ENCODE measurements at places on chromosomes 2 and 18.

GRCh38 chr2:80078290-80079036 lies 226.1 kb downstream of the LRRTM1 start:
- no peak for DNase-seq

DNA sequence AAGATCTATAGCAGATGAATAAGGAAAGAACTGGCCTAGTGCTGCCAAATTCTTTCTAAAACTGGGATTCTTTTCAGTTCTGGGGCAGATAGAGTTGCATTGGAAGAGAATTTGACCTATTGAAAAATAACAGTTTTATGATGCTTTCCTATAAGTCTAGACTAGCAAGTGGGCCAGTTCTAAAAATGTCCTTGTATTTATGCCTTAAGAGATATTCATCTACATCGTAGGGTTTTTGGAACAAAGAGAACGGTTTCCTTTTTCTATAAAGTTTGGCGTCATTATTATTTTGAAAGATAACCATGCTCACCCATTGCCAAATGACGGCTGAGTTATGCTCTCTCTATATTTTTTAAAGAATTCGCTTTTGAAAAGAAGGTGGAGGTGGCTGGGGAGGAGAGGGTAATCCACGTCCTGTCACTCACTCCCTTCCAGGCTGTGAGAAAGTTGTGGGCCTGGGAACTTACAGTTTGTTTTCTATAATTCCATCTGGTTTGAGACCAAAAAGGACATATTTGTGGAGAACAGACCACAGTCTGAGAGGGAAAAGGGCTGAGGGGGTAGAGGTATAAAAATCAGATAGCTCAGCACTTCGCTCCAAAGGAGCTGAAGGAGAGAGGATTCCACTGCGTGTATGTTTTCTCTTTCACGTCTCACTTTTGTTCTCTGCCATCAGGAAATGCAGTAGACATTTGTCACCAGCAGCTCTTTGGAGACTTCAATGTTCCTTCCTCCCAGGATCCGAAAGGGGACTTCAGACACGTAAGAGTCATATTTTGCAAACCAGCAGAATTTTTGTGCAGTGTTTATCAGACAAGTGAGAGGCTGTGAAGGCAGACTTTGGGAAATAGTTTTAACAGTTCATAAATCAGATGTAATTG lies 281.9 kb upstream of the FN1 start:
- no peak for DNase-seq

- no peak for DNase-seq
Measured at GRCh38 chr18:78875778-78876650, 103.6 kb upstream of the SALL3 start.

DNA sequence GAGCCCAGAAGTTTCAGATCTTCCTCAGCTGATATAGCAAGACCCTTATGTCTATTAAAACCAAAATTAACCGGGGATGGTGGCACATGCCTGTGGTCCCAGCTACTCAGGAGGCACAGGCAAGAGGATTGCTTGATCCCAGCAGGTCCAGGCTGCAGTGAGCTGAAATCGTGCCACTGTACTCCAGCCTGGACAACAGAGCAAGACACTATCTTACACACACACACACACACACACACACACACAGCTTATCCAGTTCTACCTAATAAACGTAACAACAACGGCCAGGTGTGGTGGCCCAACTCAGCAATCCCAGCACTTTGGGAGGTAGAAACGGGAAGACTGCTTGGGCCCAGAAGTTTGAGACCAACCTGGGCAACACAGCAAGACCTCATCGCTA lies 7.5 kb downstream of the LPIN2 start:
- no peak for DNase-seq

DNA sequence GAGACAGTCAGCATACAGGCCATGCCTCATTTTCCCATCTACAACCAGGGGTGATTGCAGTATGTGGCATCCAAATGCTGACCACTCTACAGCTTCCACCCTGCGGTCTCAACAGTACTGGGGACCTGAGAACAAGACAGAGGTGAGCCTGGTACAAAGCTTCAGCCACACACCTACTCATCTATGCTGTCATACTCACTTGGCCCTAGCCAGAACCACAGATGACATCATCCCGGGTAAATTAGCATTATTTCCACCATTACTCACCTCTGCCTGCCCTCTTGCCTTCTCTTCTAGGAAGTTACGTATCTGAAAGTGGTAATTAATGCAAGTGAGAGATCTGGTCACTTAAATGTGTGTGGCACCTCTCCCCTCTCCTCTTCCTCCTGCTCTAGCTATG lies 208.2 kb upstream of the ARL4C start:
- no peak for DNase-seq

DNA sequence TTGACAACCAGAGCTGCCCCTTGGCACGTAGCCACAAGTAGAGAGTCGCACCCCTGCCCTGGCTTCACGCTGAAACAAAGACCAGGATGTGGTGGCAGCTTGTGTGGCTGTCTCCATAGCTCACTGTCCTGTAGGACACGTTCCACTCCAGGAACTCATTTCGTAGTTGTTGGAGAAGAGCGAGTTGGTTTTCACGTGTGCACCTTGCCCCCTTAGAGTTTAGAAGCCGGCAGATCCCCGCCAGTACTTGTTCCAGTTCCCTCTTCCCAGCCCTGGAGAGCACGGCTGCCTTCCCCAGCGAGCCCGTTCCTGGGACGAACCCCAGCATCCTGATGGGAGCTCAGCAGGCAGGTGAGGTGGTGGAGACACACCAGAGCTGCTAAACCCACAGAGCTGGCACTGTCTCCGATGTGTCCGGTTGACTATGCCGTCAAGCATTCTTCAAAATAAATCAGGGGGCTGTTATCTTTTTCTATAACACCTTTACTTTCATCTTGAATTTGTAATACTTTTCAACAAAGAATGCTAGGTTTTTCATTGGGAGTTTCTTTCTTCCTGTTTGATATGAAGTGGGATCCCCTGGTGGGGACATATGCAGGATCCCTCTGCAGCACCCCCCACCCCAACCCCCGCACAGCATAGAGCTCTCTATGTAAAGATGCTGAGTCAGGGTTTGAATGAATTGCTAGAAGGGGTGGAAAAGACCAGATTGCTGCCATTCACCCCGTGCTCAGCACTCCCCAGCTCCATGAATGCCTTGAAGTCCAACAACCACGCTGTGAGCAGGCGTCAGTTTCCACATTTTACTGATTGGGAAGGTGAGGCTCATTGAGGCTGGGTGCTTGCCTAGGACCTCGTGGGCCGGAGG lies 44.5 kb downstream of the GREB1 start:
- no peak for DNase-seq

- no peak for DNase-seq
Measured at GRCh38 chr2:120465989-120466703, 120.2 kb downstream of the INHBB start.

DNA sequence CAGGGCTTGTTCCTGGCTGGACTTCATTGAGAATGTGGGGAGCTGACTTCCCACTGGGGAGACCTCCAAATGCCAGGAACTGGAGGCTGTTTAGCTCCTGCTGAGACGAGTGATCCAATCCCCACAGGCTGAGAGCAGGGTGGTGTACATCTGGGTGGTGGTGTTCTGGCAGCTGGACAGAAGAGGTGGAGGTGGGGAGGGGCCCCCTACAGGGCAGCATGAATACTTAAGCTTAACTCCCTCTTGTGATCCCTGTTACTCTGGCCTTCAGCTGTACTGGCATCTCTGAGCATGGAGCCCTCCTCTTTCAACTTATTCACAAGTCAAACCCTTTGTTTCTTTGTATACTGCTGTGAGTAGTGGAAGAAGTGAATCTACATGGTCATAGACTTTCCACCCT lies 167.8 kb upstream of the LYPD1 start:
- DNase-seq, result no peak

GRCh38 chr2:64863097-64863820 lies 125.9 kb upstream of the SLC1A4 start:
- DNase-seq, result no peak

Data from activated T-helper 1 cell treated with Interleukin-2 at 50 U/mL for 16 hours (primary cell).